Kidney (tissue), 22 donors: ENCODE measurements at places on chromosomes 7 and 10. TPM values are rescaled to one million over a fixed set of nuclear protein-coding genes. Genes with fewer than 3 reads are reported as not detected.

DNA sequence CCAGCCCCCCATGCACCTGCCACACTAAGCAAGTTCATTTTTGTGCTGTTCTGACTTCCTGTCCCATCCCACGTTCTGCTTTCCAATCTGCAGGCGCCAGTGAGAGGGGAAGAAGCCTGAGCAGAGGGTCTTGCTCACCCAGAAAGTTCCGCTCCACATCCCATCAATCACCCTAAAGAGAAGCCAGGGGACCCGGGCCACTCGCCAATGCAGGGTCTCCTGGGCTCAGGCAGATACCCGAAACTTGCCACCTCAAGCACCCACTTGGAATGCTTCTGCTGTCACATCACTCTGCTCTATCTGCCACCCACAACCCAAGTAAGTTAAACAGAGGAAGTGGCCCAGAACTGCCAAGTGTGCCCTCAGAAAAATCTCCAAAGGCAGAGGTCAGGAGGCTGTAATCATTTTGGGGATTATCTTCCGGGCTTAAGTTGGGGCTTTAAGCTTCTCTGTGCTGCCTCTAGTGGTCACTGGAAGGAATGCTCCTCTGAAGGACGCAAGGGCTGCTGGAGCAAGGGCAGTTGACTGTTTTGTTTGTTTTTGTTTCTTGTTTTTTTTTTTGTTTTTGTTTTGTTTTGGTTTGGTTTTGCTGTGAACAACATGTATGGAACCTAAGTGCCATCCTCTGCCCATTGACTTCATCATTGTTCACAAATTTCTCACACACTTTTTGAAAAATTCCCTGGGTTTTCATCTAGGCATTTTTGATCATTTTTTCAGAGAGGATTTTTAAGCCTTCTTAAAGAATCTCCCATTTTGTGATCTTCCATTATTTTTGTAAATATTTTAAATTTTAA lies 25.5 kb downstream of the PRR15 start:
- no peak overlapping the region for H3K27ac ChIP-seq
- peak; percentile 17 for DNase-seq
- no peaks in the 10 kb centered on the region for H3K27me3 ChIP-seq
- no peak overlapping the region for H3K4me3 ChIP-seq
- H3K36me3 ChIP-seq, result no peaks in the 10 kb centered on the region
- H3K4me1 ChIP-seq, result no peaks in the 10 kb centered on the region

The RBP4 gene
- 77.4 TPM for total RNA-seq

GRCh38 chr7:105807448-105807762 lies 69.0 kb downstream of the ATXN7L1 start:
- no peaks in the 10 kb centered on the region for H3K27me3 ChIP-seq
- no peak overlapping the region for H3K4me3 ChIP-seq
- no peak overlapping the region for H3K27ac ChIP-seq
- peaks cover 4% of the 10 kb centered on the region for H3K36me3 ChIP-seq
- no peak for DNase-seq

- no peak overlapping the region for H3K27ac ChIP-seq
- H3K36me3 ChIP-seq, result no peaks in the 10 kb centered on the region
- DNase-seq, result no peak
These were observed 73.9 kb downstream of the SH3PXD2A start for GRCh38 chr10:103781329-103782061.

DNA sequence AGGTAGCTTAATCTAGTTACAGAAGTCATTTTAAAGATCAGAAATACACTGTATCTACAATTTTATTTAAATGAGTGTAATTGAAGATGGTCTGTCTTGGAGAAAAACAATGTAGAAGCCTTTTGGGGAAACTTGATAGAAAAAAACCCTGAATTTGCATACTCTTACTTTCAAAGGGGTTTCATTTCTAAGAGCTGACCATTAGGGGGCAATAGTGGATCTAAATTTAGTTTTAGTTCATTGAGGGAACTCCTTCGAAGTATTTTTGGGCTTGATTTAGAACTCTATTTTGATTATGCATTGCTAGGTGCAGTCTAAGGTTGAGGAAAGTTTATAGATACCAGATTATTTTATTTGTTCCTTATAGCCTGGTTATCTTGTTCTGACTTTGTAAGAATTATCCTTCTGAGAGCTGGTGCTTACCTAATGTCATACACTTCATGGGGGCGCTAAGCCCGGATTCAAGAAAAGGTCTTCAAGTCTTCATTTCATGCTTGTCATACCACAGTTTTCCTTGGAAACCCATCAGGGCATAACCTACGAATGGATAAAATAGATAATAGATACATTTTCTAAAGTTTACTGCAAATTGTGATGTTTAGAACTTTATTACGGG lies 69.1 kb upstream of the MXI1 start:
- DNase-seq, result no peak
- no peaks in the 10 kb centered on the region for H3K4me1 ChIP-seq
- no peak overlapping the region for H3K4me3 ChIP-seq
- no peak overlapping the region for H3K27ac ChIP-seq

The SLC25A40 gene
- total RNA-seq, result 25.4 TPM

The SRRM3 gene
- 1.0 TPM for total RNA-seq

- H3K36me3 ChIP-seq, result no peaks in the 10 kb centered on the region
- no peak overlapping the region for H3K4me3 ChIP-seq
- no peaks in the 10 kb centered on the region for H3K27me3 ChIP-seq
- H3K27ac ChIP-seq, result no peak overlapping the region
- no peaks in the 10 kb centered on the region for H3K4me1 ChIP-seq
These were observed 224.7 kb downstream of the DNAJB6 start for GRCh38 chr7:157561523-157561785.

The OR2A42 gene
- 0.06 TPM for total RNA-seq

The SPDYE6 gene
- total RNA-seq, result not detected

GRCh38 chr7:78634093-78634492 lies 819.4 kb downstream of the MAGI2 start:
- no peak overlapping the region for H3K4me3 ChIP-seq
- H3K27ac ChIP-seq, result no peak overlapping the region

DNA sequence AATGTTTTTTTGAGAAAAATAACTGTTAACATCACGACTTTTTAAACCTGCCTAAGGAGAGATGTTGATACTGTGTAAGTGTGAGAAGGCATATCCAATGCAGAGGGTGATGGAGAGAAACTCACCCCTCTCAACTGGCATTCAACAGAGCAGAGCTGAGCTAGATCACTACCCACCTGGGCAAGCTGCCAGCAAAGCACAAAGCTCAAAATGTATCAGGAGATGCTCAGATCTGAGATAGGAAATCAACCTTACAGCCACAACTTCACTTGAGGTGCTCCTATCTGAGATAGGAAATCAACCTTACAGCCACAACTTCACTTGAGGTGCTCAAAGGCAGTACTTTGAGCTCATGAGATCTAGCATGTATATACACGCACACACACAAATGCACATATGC lies 151.5 kb upstream of the PDE1C start:
- H3K4me1 ChIP-seq, result no peaks in the 10 kb centered on the region
- H3K4me3 ChIP-seq, result no peak overlapping the region
- no peaks in the 10 kb centered on the region for H3K36me3 ChIP-seq
- no peak for DNase-seq
- no peak overlapping the region for H3K27ac ChIP-seq
- H3K27me3 ChIP-seq, result no peaks in the 10 kb centered on the region

DNA sequence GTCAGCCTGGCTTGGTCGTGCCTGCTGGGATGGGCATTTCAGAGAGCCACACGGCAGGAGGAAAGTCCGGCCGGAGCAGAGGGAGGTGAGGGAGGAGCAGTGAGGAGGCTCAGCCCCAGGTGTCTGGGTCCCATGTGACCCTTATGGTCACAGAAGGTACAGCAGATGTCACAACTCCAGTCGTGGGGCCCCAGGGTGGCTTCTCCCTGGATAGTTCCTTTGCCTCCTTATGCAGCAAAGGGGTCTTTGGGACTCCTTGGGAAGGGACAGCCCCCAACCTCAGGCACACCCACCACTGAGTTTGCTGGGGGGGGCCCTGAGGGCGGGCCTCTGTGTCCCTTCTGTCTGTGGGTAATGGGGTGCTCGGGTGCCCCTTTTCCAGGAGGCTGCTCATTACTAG lies 19.6 kb upstream of the PRKAG2 start:
- no peak overlapping the region for H3K27ac ChIP-seq
- no peak overlapping the region for H3K4me3 ChIP-seq
- DNase-seq, result no peak
- no peaks in the 10 kb centered on the region for H3K27me3 ChIP-seq
- no peaks in the 10 kb centered on the region for H3K36me3 ChIP-seq
- peaks cover 3% of the 10 kb centered on the region for H3K4me1 ChIP-seq

GRCh38 chr7:128755819-128756476 lies 16.8 kb downstream of the CALU start:
- peaks cover 17% of the 10 kb centered on the region for H3K36me3 ChIP-seq
- H3K4me3 ChIP-seq, result no peak overlapping the region
- H3K4me1 ChIP-seq, result no peaks in the 10 kb centered on the region

- H3K4me3 ChIP-seq, result no peak overlapping the region
- H3K4me1 ChIP-seq, result no peaks in the 10 kb centered on the region
- no peaks in the 10 kb centered on the region for H3K27me3 ChIP-seq
- peak; percentile 75 for DNase-seq
- H3K27ac ChIP-seq, result peak overlapping the region; percentile 37
These were observed 46.6 kb downstream of the ALOX5 start for GRCh38 chr10:45420453-45421192.

- DNase-seq, result no peak
- no peak overlapping the region for H3K27ac ChIP-seq
- H3K4me3 ChIP-seq, result no peak overlapping the region
- H3K36me3 ChIP-seq, result no peaks in the 10 kb centered on the region
These were observed 27.5 kb downstream of the LRRC27 start for GRCh38 chr10:132359305-132360040.

GRCh38 chr7:110775046-110775445 lies 315.9 kb upstream of the LRRN3 start:
- H3K27ac ChIP-seq, result no peak overlapping the region
- H3K27me3 ChIP-seq, result no peaks in the 10 kb centered on the region
- H3K36me3 ChIP-seq, result no peaks in the 10 kb centered on the region
- no peak for DNase-seq

DNA sequence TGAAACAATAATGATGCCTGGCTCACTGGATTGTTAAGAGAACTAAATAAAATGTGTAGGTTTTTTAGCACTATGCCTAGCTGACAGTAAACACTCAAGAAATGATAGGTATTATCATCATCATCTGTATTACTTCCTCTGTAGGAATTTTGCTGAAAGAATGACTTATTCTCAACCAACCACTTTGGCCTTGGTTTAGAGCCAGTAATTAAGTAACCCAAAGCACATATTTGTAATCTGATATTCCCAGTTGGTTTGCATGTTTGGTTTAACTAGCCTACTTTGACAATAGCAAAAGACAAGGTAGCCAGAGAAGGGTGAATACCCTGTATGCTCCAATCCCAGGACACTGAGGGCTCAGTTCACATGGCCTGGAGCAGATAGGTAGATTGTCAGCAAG lies 34.4 kb downstream of the BCAP29 start:
- H3K4me1 ChIP-seq, result no peaks in the 10 kb centered on the region
- no peak overlapping the region for H3K27ac ChIP-seq
- no peak overlapping the region for H3K4me3 ChIP-seq
- H3K27me3 ChIP-seq, result no peaks in the 10 kb centered on the region
- H3K36me3 ChIP-seq, result peaks cover 3% of the 10 kb centered on the region
